Airway epithelial cell (primary cell): ENCODE measurements at places on chromosomes 6 and 20. TPM values are rescaled to one million over a fixed set of nuclear protein-coding genes. Genes with fewer than 3 reads are reported as not detected.

ZSCAN9 gene
- total RNA-seq: 3.9 and 7.0 TPM in 2 replicates

HLA-B gene
- 8.4 and 10.9 TPM in 2 replicates for total RNA-seq

HLA-DQA1 gene
- not detected in 2 replicates for total RNA-seq

CRYBG1 gene
- 71.6 and 94.2 TPM in 2 replicates for total RNA-seq

PI16 gene
- total RNA-seq: not detected in 2 replicates

RIPOR2 gene
- 0.21 TPM in 1 of 2 replicates, not detected in the other for total RNA-seq

RSPH4A gene
- total RNA-seq: not detected in 2 replicates

PPIL6 gene
- 0.84 and 2.0 TPM in 2 replicates for total RNA-seq

PRPH2 gene
- total RNA-seq: 0.14 TPM in 2 replicates

CAPN11 gene
- not detected in 2 replicates for total RNA-seq

L3MBTL3 gene
- total RNA-seq: 4.5 and 6.6 TPM in 2 replicates

LY6G6D gene
- not detected in 2 replicates for total RNA-seq

HMGCLL1 gene
- total RNA-seq: not detected in 2 replicates

TOX2 gene
- total RNA-seq: 1.3 and 1.6 TPM in 2 replicates

ANKEF1 gene
- total RNA-seq: 6.6 and 9.0 TPM in 2 replicates

NOL4L gene
- 9.3 and 16.4 TPM in 2 replicates for total RNA-seq

SYTL3 gene
- total RNA-seq: 0.99 and 1.5 TPM in 2 replicates

BPIFB1 gene
- not detected in 2 replicates for total RNA-seq

FAM217A gene
- total RNA-seq: not detected in 2 replicates

ID4 gene
- 1.3 and 2.1 TPM in 2 replicates for total RNA-seq

HAO1 gene
- total RNA-seq: not detected in 2 replicates

POM121L2 gene
- not detected in 2 replicates for total RNA-seq

SLC22A2 gene
- not detected in 2 replicates for total RNA-seq

EPPIN gene
- not detected in 2 replicates for total RNA-seq

TNF gene
- total RNA-seq: 0.23 and 0.28 TPM in 2 replicates

BIRC7 gene
- total RNA-seq: not detected in 2 replicates

STK38 gene
- total RNA-seq: 18.1 and 22.5 TPM in 2 replicates

GRM1 gene
- total RNA-seq: 0.65 TPM in 1 of 2 replicates, not detected in the other

MEI4 gene
- not detected in 2 replicates for total RNA-seq

GTSF1L gene
- total RNA-seq: not detected in 2 replicates

DDRGK1 gene
- 75.0 and 92.5 TPM in 2 replicates for total RNA-seq

PNPLA1 gene
- total RNA-seq: 0.14 and 0.23 TPM in 2 replicates

TBXT gene
- total RNA-seq: not detected in 2 replicates

PDCD2 gene
- total RNA-seq: 86.3 and 111 TPM in 2 replicates

RALGAPA2 gene
- 9.9 and 11.5 TPM in 2 replicates for total RNA-seq

LIN28B gene
- not detected in 2 replicates for total RNA-seq

IER3 gene
- total RNA-seq: 285 and 337 TPM in 2 replicates

HTR1E gene
- not detected in 2 replicates for total RNA-seq

BTNL2 gene
- total RNA-seq: not detected in 2 replicates

CASS4 gene
- total RNA-seq: 0.21 TPM in 1 of 2 replicates, not detected in the other

MOXD1 gene
- 0.88 and 1.6 TPM in 2 replicates for total RNA-seq

RGS17 gene
- 3.3 and 3.6 TPM in 2 replicates for total RNA-seq

POPDC3 gene
- total RNA-seq: 1.5 and 3.3 TPM in 2 replicates

MAS1 gene
- total RNA-seq: not detected in 2 replicates

SLC22A23 gene
- 24.8 and 26.8 TPM in 2 replicates for total RNA-seq
